ENCODE measurements at places on chromosomes 1 and 21. TPM values are rescaled to one million over a fixed set of nuclear protein-coding genes. Genes with fewer than 3 reads are reported as not detected.

PROK1 gene
- not detected for total RNA-seq

GRCh38 chr1:44220001-44220751, 6.9 kb downstream of the DMAP1 start:
- peak; percentile 18 for DNase-seq

RUNX1 gene
- 5.3 TPM for total RNA-seq

GRCh38 chr1:163090321-163090945, 21.3 kb downstream of the RGS4 start:
- DNase-seq, result no peak

HAO2 gene
- total RNA-seq, result not detected

All from MG63 (cell line).